ENCODE measurements at places on chromosomes 13 and 19.

DNA sequence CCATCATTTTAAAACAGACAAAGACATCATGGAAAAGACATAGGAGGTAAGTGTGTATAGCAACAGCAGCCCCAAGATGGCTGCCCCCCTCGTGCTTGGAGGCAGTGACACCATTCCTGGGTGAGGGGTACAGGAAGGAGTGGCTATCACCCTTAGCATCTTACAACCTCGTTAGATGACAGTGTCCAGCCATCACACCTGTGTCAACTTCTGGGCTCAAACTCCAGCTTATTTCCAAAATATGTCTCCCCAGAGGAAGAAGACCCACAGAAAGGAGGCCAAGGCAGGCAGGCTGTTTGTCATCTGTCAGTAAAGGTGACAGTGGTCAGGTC lies 27.5 kb downstream of the EPS15L1 start:
- DNase-seq = no peak

GRCh38 chr13:107961849-107962608 lies 253.3 kb downstream of the LIG4 start:
- DNase-seq = no peak

DNA sequence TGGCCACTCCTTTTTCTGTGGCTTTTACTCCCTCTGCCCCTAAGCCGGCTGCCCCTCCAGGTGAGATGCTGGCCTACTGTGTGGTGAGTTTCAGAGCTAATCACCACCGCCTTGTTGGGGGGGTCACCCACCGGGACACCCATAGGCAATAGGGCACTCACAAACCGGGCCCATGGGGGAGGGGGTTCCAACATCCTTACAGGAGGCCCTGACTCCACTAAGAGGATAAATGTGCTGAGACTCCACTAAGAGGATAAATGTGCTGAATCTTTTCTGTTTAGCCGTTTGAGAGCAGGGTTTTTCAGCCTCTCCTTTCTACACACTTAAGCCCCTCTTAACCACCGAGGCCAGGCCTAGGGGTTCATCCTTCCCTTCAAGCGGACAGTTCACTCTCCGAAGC lies 73.7 kb downstream of the SLC15A1 start:
- DNase-seq = no peak

- DNase-seq = peak; percentile 83
These were observed 499 bp downstream of the LSM7 start for GRCh38 chr19:2327773-2328400.

- DNase-seq = no peak
These were observed 1.9 kb upstream of the LYPD3 start for GRCh38 chr19:43467276-43467675.

DNA sequence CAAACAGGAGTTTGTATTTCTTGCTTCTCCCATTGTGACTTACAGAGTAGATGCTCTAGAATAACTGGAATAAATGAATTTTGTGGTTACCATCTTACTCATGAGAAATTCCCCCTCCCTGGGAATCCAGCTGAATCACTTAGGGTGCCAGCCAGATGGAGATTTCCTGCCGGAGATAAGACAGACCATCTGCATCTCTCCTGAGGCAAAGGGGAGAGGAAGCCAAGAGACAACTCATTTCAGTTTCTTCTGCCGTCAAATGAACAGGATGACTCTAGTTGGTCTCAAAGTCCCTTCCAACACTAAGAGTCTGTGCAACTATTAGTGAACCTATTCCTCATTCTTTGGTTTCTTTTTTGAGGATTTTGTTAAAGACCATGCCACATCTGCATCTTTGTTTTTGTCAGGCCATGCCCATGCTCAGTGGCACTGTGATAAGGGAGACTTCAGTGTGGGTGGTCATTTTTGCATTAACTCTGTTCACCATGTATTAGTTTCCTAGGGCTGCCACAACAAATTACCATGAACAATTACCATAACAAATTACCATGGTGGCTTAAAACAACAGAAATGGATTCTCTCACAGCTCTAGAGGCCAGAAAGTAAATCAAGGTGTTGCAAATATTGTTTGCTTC lies 112.8 kb downstream of the NDFIP2 start:
- DNase-seq = no peak

GRCh38 chr13:110138700-110139036 lies 168.3 kb downstream of the COL4A1 start:
- DNase-seq = no peak

GRCh38 chr19:10155839-10156238 lies 36.1 kb upstream of the EIF3G start:
- no peak for DNase-seq

DNA sequence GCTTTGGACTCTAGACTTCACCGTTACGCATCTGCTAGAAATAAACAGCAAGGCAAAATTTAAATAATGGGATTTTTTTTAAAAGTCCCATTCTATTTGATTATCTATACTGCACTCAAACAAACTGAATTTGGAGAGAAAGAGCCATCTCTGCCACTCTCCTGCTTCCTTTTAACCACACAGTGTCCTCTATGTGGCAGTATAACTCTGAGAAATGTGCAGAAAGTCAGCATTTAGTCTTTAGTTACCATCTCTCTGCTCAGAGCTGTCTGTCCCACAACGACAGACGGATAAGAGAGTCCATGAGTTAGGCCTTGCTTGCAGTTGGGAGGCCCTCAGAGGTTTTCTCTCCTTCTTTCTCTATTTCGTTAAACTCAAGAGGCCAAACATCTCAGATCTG lies 21.2 kb downstream of the CCNA1 start:
- DNase-seq = no peak

- no peak for DNase-seq
These were observed 486.8 kb downstream of the KLF12 start for GRCh38 chr13:73647417-73647816.

DNA sequence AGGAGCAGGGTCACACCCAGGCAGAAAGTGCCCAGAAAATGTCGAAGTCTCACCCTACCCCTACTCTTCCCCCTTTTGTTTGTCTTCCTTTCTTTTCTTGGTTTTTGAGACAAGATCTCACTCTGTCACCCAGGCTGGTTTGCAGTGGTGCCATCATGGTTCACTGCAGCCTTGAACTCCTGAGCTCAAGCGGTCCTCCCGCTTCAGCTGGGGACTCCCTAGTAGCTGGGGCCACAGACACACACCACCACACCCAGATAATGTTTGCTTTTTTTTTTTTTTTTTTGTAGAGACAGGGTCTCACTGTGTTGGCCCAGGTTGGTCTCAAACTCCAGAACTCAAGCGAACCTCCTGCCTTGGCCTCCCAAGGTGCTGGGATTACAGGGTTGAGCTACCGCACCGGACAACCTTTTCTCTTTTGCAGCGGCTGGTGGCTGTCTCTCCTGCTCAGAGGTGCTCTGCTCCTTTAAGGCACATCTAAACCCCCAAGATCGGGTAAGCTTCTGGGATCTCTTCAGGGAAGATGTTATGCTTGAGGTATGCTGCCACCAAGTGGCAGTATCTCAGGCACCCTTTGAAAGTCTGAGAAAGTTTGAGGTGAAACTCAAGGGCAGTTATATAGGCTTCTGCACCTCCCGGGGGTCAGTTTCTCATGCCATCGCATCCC lies 22.4 kb upstream of the EBI3 start:
- peak; percentile 60 for DNase-seq

- DNase-seq = no peak
These were observed 12.2 kb downstream of the NUFIP1 start for GRCh38 chr13:44976949-44977583.

GRCh38 chr19:14450168-14450874 lies 17.2 kb downstream of the PKN1 start:
- peak; percentile 78 for DNase-seq

GRCh38 chr13:40422588-40423235 lies 243.7 kb downstream of the FOXO1 start:
- DNase-seq = no peak

DNA sequence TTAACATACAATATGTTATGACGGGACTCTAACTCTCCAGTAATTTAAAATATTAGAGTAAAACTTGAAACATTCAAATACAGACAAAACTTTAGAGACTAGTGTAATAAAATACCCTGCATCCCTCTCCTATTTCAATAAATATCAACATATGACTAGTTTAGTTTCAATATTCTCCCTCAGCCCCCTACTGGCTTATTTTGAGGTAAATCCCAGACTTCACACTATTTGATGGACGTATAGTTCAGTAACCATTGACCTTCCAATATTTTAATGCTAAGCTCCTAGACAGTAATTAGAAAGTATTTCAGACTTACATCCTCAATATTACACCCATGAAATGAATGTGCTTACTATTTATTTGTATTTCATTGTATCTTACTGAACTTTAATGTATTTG lies 180.7 kb upstream of the STARD13 start:
- no peak for DNase-seq

- no peak for DNase-seq
These were observed 315.6 kb downstream of the DLEU7 start for GRCh38 chr13:50527612-50528509.

GRCh38 chr19:7533281-7533885 lies 2.1 kb upstream of the PNPLA6 start:
- no peak for DNase-seq

GRCh38 chr13:25001476-25002206 lies 94.3 kb upstream of the PABPC3 start:
- DNase-seq = no peak

- no peak for DNase-seq
These were observed 5.5 kb downstream of the IRS2 start for GRCh38 chr13:109780845-109781383.

- DNase-seq = no peak
These were observed 70.5 kb downstream of the GJA3 start for GRCh38 chr13:20090349-20090748.

DNA sequence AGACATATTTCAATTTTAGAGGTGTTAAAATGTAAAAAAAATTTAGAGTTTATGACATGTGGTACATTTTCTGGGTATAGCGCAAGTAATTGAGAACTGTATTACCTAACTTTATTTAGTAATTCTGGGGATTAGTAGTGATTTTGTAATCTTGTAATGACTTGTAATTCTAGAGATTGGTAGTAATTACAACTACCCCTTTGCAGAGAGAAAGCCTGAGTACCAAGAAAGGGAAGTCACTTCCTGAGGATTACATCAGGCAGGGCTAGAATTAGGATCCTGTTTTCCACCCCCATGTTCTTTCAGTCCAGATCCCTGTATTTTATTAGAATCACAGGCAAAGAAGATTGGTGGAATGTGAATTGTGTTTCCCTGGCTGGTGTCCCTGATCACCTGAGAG lies 274.9 kb downstream of the KCNRG start:
- DNase-seq = no peak

DNA sequence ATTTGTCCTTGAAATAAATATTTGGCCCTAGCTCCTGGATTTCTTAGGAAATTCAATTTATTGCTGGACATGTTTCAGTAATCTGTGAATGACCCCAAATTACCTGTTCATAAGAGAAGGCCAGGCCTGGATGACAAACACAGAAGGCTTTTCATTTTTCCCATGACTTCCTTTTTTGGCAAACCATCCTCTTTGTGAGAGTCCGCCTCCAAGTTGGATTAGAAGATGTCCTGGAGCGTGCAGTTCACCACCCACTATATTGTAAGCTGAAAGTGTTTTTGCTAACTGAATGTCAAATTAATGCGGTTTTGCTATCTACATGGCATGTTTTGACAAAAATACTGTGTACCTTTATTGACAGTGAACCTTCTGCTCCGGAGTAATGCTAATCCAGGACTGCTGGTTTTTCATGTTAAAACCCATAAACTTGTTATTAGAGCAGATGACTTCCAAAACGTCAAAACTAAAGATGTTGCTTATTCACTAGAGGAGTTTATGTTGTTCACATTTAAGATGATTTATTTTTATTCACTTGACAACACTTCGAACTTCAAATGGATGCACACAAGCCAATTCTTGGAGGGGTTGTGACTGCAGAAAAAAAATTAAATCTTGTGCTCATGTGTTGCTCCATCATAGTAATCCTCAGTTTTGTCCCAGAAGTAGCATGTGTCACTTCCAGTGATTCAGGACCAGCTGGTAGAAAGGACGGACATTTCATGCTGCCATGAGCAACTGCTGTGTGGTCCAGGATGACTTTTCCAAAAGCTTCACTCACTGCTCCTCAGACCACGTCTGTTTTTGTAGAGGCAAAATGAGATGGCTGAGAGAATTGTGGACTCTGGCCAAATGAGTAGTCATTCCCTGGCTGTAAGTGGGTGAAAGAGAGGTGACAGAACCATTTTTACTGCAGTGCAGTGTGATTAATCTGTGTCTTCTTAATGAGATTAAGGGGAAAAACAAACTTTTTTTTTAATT lies 71.0 kb downstream of the ITGBL1 start:
- peak; percentile 44 for DNase-seq

GRCh38 chr13:28830580-28830979 lies 10.4 kb downstream of the MTUS2 start:
- DNase-seq = no peak

GRCh38 chr13:26584713-26585112 lies 27.2 kb downstream of the WASF3 start:
- DNase-seq = no peak

DNA sequence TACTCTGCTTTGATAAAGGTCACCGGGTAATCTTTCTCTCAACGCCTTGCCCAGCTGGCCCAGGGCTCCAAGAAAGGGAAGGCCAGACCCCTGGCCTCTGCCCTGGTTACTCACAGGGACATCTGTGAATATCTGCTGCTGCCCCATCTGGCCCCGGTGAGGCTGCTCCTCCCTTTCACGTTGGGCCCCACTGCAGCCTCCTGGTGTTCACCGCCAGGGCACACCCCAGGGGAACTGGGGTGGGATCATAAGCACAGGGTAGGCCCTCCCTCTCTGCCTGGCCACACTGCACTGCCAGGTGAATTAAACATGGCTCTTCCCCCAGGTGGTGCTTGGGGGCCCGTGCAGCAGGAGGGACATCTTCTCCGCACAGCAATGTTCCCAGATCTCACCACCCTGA lies 12.7 kb downstream of the LAIR1 start:
- no peak for DNase-seq
